Omental fat pad (tissue), 4 donors: ENCODE measurements at places on chromosomes 12 and 14.

- no peak for DNase-seq
Observed at GRCh38 chr14:92383805-92384204, 60.8 kb downstream of the SLC24A4 start.

DNA sequence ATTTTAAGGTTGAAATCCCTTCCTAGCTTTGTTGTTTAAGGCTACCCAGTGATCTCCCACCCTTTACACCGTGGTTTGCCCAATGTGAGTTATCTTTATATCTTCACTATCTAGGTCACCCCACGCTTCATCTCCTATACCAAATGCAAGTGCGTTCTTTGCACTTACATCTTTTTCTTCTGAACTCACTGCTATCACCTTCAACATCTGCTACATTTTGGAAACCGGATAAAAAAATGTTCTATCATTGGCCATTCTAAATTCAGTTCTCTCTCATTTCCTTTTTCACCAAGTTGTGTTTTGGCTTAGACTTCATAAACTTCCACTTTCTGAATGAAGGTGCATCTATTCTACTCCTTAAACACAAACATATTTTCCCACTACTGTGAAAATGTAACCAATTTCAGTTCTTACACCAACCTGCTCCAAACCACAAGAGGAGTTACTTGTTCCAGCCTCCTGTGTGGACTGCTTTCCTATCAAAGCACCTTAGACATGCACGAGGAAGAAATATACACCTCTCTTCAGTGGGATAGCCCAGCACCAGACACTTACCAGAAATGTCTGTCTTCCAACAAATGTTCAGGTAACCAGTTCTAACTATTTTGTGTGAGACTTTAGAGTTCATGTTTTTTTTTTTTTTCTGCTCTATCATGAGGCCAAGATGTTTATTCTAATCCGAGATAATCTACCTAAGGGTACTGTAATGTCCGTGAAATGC, 21.9 kb downstream of the CLEC9A start:
- DNase-seq: no peak

DNA sequence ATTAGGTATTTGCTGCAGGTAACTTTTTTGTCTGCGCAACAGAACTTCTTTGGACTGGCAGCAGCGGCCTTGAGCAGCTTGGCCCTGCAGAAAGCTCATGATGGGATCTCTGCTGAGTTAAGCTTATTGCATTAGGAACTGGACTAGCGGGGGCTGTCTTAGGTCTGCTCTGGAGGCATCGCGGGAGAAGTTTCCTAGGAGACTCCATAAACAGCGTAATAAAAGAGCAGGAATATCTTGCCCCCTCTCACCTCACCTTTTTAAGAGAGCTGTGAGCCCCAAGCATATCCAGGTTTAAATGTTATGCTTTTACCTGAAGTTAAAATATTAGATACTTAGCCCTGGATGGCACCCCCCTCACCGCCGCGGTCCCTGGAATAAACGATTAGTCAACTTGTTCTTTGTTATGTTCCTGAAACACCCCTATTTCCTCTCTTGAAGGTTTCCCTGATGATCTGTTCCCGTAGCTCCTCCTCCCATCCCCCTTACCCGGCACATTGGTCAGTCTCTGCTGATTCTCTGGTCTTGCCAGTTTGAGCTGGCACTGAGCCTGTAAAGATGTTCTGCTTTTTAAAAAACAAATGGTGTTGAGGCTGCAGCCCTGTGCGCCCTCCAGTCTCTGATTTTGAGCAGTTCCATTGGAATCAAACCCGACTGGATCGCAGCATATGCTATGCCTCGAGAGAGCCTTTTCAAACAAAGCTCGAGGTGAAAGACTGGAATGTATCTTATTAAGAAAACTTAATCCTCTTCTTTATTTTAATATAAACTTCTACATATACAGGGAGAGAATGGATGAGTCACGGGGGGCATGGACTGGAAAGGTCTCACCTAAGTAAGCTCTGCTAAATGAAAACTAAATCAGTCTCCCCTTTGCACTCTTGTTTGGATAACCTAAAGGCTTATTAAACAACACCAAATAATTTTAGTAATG, 1.9 kb downstream of the MLXIP start:
- DNase-seq: peak; percentile 45

DNA sequence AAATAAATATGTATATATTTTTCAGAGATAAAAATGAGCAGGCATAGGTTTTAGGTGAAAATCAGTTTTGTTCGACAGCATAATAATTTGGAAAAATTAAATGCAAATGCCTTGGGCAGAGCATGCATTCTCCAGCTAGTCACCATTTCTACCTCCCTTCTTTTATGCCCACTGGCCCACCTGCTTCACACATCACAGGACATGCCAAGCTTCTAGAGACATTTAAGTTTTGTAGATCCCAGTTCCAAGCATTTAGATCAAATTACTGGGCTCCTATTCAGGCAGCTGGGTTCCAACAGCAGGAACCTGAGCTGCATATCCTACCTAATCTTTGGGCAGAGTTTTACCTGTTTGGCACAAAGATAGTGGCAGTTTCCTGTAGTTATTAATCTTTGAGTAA, 67.6 kb upstream of the SLC38A4 start:
- no peak for DNase-seq

DNA sequence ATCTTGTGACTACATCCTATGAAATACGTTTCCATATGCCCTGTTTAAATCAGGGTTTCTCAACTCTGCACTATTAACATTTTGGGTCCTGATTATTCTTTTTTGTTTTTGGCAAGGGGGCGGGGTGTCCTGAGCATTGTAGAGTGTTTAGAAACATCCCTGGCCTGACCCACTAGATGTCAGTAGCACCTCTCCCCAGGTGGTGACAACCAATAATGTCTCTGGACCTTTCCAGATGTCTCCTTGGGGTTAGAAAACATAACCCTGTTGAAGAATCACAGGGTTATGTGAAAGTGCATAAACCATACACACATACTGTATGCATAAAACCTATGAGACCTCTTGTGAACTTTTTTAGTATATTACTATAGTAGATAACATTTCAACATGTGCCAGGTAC, 1.4 kb downstream of the ACAD10 start:
- no peak for DNase-seq

GRCh38 chr12:102625819-102626218, 145.5 kb upstream of the IGF1 start:
- DNase-seq: no peak

DNA sequence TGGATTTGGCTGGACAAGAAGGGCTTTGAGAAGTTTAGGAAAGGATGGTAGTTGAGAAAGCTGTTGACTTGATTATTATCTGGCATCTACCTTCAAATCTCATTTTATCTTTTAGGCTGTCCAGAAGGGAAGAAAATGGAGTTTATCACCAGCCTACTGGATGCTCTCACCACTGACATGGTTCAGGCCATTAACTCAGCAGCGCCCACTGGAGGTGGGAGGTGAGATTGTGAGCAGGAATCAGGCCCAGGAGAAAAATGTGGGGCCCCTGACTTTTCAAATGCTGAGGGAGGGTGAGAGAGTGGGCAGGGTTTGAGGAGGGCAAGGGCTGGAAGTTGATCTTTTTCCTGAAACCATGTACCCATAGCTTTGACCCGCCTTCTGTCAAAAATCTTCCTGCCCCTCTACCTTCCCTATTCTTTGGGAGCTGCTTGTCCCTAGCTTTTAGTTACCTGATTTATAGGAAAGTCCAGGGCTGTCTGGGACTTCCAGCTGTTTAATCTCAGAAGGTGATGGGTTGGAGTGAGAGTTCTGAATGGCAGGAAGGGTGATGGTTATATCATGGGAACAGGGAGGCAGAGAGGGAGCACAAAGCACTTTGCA, 134.2 kb downstream of the SMOC1 start:
- DNase-seq: no peak

- DNase-seq: no peak
Observed at GRCh38 chr14:64912261-64912660, 2.0 kb upstream of the CHURC1 start.

DNA sequence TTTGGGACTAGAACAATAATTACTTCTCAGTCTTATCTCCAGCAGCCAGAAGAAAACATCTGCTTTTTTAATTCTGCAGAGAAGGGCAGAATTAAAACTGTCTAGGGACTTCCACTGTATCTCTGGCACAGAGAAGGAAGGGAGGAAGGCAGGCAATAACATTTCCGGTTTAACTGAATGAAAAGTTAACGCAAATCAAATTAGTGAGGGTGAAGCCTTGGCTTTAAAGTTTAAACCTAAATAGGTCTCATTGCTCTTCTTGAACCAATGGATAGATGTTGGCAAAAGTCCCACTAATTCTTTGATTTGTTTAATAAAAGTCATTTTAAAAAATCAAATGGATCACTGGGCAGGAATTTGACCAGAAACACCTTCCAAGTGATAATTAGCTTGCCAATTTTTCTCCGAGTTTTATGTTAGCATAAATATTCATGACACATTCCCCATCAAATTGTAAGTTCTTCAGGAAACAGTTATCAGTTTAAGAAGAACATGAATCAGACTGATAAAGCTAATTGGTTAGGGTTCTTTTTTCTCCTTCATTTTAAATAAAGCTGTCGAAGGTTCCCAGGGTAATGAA, 181.9 kb downstream of the SLC15A5 start:
- DNase-seq: no peak

DNA sequence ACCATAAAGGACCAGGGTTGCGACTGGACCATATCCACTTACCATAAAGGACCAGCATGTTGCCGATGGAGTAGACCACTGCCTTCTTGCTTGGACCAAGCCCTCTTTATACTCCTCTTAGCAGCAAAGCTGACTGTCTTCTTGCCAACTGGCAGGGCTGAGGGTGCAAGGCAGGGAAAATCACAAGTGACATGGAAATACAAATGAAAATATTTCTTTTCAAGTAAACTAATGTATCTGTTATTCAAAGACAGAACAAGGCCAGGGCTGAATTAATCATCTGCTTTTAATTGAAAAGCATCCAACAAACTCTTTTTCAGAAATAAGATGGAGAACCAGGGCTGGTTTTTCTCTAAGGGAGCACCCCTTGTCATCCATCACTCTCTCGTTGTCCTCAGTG, at the start of gene CELA1:
CELA1 (minus strand) TSS at position 99 of the 400 bp plus-strand sequence; CDS start at position 58, 41 bp downstream.
- no peak for DNase-seq

GRCh38 chr14:36676236-36676635, 14.6 kb downstream of the PAX9 start:
- no peak for DNase-seq

DNA sequence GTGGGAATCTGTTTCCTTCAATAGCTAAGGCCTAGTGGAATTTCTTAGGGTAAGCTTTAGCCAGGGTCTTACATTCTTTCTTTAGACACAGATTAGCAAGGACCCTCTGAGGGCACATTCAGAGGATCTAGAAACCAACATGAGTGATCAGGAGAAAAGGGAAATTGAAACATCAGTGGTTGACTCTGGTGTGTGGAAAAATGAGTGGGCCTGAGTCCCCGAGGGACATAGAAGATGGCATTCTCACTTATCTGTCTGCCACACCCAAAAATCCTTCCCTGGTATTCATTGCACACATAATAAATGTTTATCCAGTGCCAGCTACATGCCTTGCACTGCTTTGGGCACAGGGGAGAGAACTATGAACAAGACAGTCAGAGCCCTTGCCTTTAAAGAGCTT, 82.9 kb downstream of the SSPN start:
- DNase-seq: no peak

- DNase-seq: peak; percentile 40
Observed at GRCh38 chr14:56117765-56118610, at the start of gene PELI2. Gene PELI2, plus strand, starts transcription at chr14:56118411. Its CDS starts 250 bp downstream, at chr14:56118661.

GRCh38 chr14:105889666-105890473, 363.5 kb downstream of the TMEM121 start:
- no peak for DNase-seq

GRCh38 chr12:63995512-63995911, 151.0 kb downstream of the SRGAP1 start:
- DNase-seq: no peak

GRCh38 chr14:72678356-72678755, 215.5 kb downstream of the DPF3 start:
- no peak for DNase-seq

- no peak for DNase-seq
Observed at GRCh38 chr12:78185109-78185508, 354.4 kb downstream of the NAV3 start.

DNA sequence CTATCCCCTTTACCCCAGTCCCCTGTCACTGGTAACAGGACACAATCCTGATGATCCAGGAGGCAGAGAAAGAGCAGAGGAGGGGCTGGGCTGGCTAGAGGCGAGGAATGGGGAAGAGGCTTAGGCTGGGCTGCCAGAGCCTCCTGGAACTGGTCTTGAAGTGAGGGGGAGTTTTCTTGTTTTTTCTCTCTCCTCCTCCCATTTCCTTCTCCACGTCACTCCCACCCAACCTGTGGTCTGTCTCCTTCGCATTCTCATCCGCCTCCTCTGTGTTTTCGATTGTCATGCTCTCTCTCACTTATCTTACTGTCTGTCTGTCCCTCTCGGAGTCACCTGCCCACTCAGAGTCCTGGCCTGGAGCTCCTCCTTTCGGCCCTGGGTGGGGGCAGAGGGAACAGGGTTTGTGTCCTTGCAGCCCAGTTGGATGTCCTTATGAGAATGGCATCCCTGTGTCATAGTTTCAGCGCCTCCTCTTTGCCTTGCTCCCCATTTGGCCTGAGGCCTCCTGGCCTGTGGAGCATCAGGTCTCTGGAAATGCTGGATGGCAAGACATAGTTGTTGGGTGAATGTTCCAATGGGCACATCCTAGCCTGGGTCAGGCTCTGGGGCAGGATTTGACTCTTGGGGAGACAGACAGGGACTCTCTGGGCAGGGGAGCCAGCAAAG, 3.4 kb upstream of the KRT80 start:
- DNase-seq: no peak

DNA sequence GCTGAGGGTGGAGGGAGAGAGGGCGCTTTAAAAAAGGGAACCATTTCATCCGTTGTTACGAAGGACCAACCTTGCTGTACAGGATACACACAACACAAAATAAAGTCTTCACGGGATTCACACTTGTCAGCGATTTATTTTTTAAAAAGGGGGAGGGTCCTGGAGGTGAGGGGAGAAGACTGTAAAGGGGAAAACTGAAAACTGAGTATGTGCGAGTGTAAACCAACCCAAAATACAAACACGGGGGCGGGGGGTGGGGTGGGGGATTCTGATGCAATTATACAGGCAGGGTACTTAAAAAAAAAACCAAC, 499 bp upstream of the PRKAG1 start:
- no peak for DNase-seq

GRCh38 chr12:29238822-29239291, 89.8 kb downstream of the FAR2 start:
- DNase-seq: no peak

DNA sequence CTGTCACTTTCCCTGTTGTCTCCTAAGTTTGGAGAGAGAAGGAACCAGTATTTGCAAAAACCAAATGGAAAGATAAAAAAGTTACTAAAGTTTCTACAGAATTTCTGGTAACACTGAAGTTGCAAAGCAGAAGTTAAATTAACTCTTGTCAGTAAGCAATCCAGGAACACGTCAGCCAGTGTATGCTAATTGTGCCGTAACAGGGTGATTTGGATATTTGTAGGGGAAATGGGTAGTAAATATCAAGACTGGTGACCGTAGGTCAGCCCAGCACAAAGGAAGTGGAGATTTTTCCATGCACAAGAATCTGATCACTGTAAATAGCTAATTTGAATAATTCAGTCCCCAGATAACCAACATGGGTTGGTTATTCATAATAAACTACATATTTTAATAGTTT, 2.3 kb downstream of the CDKN1B start:
- DNase-seq: no peak

DNA sequence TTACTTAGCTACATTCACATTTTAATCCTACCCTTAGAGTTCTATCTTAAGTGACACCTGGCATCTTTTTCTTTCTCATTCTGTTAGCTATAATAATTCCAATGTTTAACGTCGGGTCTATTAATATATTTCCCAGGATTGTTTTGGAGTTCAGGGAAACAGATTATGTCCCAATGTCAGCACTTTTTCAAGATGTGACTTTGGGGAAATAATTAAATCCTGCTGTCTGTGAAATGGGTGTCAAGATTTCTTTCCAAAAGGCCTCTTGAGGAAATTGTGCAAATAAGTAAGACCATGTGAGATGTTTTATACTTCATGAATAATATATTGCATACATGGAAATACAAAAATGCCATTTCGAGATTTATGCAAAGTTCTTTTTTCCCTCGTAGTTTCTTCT, 887.6 kb upstream of the SEL1L start:
- no peak for DNase-seq
